Right cardiac atrium (tissue), 5 donors: ENCODE measurements at places on chromosomes 11 and 22.

- no peak for DNase-seq
Measured at GRCh38 chr11:117071344-117071787, 26.9 kb downstream of the SIK3 start.

DNA sequence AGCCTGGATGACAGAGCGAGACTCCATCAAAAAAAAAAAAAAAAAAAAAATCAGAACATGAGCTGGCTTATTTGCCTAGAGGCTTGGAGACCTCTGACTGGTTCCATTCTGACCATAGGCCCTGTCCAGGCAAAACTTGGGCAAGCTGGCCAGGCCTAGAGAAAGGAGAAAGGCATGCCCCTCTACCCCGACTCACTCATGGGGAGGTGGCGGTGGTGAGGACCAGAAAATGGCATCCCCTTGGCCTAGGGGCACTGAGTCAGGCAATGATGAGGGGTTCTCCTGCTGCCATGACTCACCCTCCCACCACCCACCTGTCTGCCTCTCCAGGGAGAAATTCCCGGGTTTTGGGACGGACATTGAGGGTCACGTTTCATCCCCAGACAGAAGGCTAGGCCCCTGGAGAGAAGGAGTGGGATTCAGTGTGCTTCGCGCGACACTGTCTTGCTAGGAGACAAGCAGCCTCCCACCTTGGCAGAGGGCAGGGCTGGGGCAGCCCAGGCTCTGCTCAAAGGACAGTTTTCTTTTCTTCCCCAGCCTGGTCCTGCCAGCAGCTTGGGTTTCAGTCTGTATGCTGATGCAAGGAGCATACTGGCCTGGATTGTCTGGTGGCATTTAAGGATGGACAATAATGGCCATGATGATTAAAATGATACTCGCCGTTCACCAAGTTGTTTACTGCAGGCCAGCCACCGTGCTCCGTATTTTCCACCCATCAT is 17.2 kb downstream of the TOB2 start:
- DNase-seq: no peak

DNA sequence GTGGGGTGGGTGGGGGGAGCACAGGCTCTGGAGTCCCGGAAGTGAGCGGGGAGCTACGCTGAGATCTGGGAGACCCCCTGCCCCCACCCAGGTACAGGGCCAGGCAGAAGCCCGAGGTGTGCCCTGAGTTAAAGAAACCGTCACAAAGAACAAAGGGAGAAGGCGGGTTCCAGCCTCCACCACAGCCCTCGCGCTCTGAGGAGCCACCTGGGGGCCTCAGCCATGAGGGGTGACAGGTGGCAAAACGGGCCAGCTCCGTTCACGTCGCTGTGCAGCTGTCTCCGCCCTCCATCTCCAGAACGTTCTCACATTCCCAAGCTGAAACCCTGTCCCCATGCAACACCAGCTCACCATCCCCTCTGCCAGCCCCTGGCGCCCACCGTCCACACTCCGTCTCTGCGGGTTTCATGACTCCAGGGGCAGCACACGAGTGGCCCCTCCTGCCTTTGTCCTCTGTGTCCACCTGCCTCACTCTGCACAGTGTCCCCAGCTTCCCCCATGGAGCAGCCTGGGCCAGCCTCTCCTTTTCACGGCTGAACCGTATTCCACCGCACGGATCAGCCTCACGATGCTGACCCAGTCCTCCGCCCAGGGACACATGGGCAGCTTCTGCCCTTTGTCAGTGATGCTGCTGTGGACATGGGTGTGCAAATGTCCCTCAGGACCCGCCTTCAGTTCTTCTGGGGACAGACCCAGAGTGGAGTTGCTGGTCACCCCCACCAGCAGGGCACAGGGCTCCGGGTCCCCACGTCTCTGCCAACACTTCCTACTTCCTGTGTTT is 1.7 kb upstream of the MUC5B start:
- peak; percentile 10 for DNase-seq

DNA sequence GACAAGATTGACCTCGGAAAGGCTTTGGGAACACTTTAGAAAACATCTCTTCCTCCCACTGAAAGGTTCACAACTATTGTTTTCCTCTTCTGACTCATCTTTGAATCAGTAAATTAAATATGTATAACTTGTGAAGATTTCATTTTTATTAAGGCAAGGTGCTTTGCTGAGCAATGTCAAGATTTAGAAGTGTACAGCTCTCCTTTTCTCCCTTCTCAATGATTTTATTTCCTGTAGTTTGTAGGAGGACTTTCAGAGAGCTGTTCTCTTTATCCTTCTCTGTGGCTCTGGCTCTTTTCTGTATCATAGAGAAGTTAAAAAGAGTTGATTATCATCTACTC is 594.2 kb downstream of the METTL15 start:
- DNase-seq: no peak

GRCh38 chr11:14336507-14337503 is 22.2 kb downstream of the RRAS2 start:
- no peak for DNase-seq

GRCh38 chr22:45743687-45744086 is 72.1 kb downstream of the ATXN10 start:
- DNase-seq: no peak

DNA sequence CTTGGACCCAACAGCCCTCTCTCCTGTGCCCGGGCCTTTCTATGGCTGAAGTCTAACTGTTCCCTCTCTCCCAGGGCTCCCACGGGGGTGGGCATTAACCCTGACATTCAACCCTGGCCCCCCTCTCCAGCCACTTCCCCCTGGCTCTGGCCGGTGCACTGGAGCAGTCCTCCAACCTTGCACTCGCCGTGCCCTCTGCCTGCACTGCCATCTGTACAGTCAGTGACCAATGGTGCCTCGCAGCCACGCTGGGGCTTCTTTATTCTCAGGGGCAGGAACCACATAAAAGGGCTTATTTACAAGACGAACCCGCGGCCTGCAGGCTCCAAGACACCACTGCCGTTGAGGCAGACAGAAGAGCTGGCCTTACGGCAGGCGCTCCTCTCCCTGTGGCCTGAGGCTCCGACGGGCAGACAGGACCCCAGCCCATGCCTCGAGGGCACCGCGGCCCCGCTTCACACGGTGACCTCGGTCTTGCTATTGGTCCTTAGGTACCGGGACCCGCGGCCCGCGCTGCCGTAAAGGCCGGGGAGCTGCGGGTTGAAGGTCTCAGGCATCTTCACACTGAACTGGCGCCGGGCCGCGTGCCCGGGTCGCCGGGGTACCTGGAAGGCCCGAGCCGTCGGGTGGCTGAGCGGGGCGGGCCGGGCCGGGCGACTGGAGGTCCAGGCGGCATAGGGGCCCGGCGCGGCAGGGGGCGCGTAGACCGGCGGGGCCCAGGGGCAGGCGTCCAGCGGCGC is 5.4 kb downstream of the SHISA8 start:
- peak; percentile 56 for DNase-seq

DNA sequence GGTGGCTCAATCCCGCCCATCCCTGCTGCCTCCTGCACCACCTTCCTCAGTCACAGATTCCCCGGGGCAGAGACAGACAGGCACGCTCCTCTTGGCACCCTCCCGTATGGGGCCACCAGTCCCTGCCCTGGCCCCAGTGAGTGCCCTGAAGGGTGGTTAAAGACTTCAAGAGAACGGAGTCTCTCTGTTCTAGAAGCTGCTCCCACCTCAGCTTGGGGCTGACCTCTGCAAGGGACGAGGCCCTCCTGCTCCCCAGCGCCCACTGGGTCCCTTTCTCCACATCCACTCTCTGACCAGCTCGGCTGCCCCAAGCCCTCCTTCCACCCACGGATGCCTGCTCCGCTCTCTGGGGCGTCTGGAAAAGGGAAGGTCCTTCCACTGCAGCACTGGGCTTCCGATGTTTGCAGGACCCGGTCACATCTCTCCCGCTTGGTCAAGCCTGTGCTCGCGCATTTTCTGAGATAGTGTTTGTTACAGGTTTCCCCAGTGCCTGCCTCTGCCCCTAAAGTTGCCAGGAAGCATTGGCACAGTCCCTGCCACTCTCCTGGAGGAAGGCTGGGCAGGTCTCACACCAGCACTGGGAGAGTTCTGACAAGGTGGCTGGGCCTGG is 1487.9 kb downstream of the TBC1D22A start:
- DNase-seq: no peak

DNA sequence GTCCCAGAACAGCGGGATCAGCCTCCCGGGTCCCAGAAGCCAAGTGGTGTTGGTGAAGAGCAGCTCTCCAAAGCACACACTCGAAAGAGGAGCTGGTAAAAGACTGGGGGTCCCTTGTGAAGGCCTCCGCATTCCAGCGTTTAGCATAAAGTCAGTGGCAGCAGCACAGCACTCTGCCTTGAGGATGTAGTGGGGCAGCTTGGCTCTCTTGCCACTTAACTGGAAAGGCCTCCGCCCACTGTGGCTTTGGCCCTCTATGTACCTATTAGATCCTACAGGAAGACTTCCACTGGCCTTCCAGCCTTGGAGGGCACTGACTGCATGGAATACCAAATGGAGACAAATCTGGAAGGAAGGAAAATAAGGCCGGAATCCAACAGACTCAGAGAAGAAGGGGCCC is 1455.3 kb downstream of the BRD1 start:
- no peak for DNase-seq

GRCh38 chr11:50187220-50187619 is 154.5 kb downstream of the OR4C45 start:
- no peak for DNase-seq
